ENCODE measurements at places on chromosomes 2 and 18.

DNA sequence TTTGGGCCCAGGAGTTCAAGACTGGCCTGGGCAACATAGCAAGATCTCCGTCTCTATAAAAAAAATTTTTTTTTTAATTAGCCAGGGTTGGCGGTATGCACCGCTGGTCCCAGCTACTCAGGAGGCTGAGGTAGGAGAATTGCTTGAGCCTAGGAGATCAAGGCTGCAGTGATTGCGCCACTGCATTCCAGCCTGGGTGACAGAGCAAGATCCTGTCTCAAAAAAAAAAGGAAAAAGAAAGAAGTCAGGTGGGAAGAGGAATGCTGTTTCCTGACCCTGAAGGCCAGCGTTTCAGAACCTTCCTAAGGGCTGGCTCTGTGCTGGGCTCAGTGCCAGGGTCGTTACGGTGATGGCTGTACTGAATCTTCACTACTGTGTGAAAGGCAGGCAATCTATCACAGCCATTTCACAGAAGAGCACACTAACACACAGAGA, 35.0 kb upstream of the AGAP1 start:
- no peaks in the 10 kb centered on the region for H3K27me3 ChIP-seq
- H3K4me3 ChIP-seq: no peak overlapping the region
- no peak for DNase-seq
- H3K27ac ChIP-seq: no peak overlapping the region
- H3K4me1 ChIP-seq: no peaks in the 10 kb centered on the region

GRCh38 chr2:96534701-96535181, 1.8 kb upstream of the ARID5A start:
- peak overlapping the region; percentile 40 for H3K4me3 ChIP-seq
- peak overlapping the region; percentile 94 for H3K27ac ChIP-seq
- no peaks in the 10 kb centered on the region for H3K27me3 ChIP-seq
- H3K36me3 ChIP-seq: no peaks in the 10 kb centered on the region
- peaks cover 57% of the 10 kb centered on the region for H3K4me1 ChIP-seq
- no peak for DNase-seq

DNA sequence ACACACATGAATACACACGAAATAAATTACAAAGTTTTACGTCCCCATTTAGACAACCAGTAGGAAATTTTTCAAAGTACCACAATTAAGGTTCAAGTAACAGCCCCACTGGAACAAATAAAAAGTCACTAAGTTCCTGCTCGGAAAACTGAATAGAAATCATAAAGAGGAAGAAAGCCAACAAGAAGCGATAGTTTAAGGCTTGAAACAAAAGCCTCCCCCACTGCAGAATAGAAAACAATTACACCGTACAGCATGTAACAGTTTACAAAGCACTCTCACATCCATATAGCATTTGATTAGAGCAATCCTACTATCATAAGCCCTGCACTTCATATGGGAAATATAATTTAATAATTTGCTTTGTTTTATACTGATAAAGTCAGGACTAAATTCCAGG, 15.5 kb downstream of the KLF7 start:
- no peaks in the 10 kb centered on the region for H3K36me3 ChIP-seq
- no peaks in the 10 kb centered on the region for H3K27me3 ChIP-seq
- H3K4me1 ChIP-seq: peaks cover 86% of the 10 kb centered on the region
- DNase-seq: no peak

DNA sequence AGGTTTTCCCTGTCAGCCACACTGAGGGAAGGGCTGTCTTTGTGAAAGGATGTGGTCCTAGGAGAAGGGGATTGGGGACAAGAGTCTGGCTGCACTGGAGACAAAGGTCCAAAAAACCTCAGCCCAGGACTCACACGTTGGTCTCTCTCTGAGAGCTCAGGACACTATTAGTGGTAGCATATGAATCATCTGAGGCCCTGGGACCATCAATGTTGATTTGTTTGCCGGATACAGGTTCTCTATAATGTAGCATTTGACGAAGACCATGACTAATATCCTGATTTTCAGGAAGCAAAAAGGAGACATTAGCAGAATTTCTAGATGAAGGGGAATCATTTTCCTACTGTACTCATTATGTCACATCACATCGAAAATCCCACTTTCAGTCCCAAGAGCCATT, 22.2 kb upstream of the DNAH6 start:
- H3K4me1 ChIP-seq: no peaks in the 10 kb centered on the region
- H3K36me3 ChIP-seq: no peaks in the 10 kb centered on the region
- no peak overlapping the region for H3K27ac ChIP-seq
- H3K4me3 ChIP-seq: no peak overlapping the region
- no peak for DNase-seq
- no peaks in the 10 kb centered on the region for H3K27me3 ChIP-seq

GRCh38 chr18:75067996-75068645, 140.8 kb downstream of the PTGR3 start:
- H3K27ac ChIP-seq: no peak overlapping the region
- H3K27me3 ChIP-seq: no peaks in the 10 kb centered on the region
- no peak for DNase-seq

GRCh38 chr2:83106853-83107252, 1352.2 kb downstream of the SUCLG1 start:
- no peak for DNase-seq
- H3K4me3 ChIP-seq: no peak overlapping the region
- no peaks in the 10 kb centered on the region for H3K36me3 ChIP-seq
- H3K27ac ChIP-seq: no peak overlapping the region

GRCh38 chr2:197306696-197307040, 3.9 kb downstream of the ANKRD44 start:
- H3K27me3 ChIP-seq: no peaks in the 10 kb centered on the region
- peak; percentile 40 for DNase-seq
- no peaks in the 10 kb centered on the region for H3K36me3 ChIP-seq
- peak overlapping the region; percentile 64 for H3K27ac ChIP-seq
- peak overlapping the region; percentile 32 for H3K4me3 ChIP-seq

GRCh38 chr2:201949181-201949926, 84.3 kb upstream of the FZD7 start:
- no peak for DNase-seq
- H3K4me3 ChIP-seq: no peak overlapping the region
- no peaks in the 10 kb centered on the region for H3K4me1 ChIP-seq
- no peaks in the 10 kb centered on the region for H3K36me3 ChIP-seq
- no peaks in the 10 kb centered on the region for H3K27me3 ChIP-seq
- H3K27ac ChIP-seq: no peak overlapping the region

DNA sequence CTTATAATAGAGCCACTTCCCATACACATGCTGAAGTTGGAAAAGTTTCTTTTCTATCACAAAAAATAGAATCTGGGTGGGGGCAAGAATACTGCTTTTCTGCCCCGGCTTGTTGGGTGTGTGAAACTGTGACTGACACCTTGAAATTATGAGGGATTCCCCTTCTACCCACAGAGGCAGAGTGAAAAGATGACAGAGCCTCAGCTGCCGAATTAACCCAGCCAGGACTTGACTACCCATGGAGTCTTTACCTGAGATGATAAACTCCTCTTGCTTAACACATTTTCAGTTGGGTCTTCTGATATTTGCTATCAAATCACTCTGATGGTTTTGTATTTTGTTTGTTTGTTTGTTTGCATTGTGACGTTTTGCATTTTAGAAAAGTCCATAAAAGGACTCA, 66.0 kb upstream of the PMAIP1 start:
- no peak overlapping the region for H3K4me3 ChIP-seq
- H3K27me3 ChIP-seq: no peaks in the 10 kb centered on the region
- no peak for DNase-seq
- no peaks in the 10 kb centered on the region for H3K4me1 ChIP-seq
- no peaks in the 10 kb centered on the region for H3K36me3 ChIP-seq

DNA sequence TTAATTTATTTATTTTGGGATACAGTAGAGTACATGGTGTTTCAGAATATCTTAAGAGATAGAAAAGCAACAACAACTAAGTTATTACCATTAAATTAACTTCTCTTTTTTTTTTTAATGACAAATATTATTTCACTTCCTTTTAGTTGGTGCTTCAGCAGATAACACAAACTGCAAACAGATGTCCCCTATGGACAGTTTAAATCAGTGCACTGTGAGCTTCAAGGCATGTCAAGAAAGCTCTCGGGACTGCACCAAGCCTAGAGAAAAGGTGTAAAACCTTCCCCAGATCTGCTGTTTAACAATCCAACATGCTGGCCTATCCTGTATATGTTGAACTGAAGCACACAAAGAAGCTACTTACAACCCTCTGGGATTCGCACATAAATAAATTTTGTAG, 122.7 kb downstream of the TCF4 start:
- no peaks in the 10 kb centered on the region for H3K36me3 ChIP-seq
- DNase-seq: no peak
- no peak overlapping the region for H3K27ac ChIP-seq

DNA sequence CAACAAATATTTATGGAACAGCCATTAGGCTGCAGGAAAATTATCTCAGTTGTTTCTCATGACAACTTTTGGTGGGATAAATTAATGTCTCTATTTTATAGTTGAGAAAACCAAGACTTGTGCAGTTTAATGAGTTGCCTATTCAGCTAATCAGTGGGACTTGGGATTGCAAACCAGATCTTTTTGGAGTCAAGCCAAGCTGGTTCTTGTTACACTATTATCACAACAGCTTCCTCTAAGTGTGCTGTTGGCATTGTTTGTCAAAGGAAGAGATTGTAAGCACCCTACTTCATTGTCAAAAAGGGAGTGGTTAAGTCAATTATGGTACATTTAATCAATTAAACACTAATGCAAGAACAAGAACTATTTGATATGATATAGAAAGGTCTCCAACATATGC, 119.2 kb downstream of the PAX3 start:
- no peaks in the 10 kb centered on the region for H3K27me3 ChIP-seq
- no peak overlapping the region for H3K27ac ChIP-seq
- DNase-seq: no peak
- H3K4me3 ChIP-seq: no peak overlapping the region

- no peaks in the 10 kb centered on the region for H3K27me3 ChIP-seq
- peaks cover 27% of the 10 kb centered on the region for H3K4me1 ChIP-seq
- no peak overlapping the region for H3K4me3 ChIP-seq
- no peaks in the 10 kb centered on the region for H3K36me3 ChIP-seq
Measured at GRCh38 chr2:11371092-11371937, 26.9 kb upstream of the ROCK2 start.

- DNase-seq: no peak
- peaks cover 74% of the 10 kb centered on the region for H3K4me1 ChIP-seq
- peaks cover 3% of the 10 kb centered on the region for H3K36me3 ChIP-seq
- no peaks in the 10 kb centered on the region for H3K27me3 ChIP-seq
- peak overlapping the region; percentile 88 for H3K27ac ChIP-seq
Measured at GRCh38 chr2:27071990-27072830, 756 bp upstream of the OST4 start.

GRCh38 chr2:37671009-37671815, at the start of gene CDC42EP3:
TSS of gene CDC42EP3 (minus strand) at chr2:37671642. CDS start at chr2:37646587, 25,055 bp downstream.
- peak within 1 kb of the TSS; percentile 97 for H3K4me3 ChIP-seq
- no peak for DNase-seq
- no peaks in the 10 kb centered on the region for H3K36me3 ChIP-seq
- H3K27me3 ChIP-seq: no peaks in the 10 kb centered on the region

- no peaks in the 10 kb centered on the region for H3K4me1 ChIP-seq
- H3K27ac ChIP-seq: no peak overlapping the region
- no peak for DNase-seq
- H3K4me3 ChIP-seq: no peak overlapping the region
- H3K36me3 ChIP-seq: no peaks in the 10 kb centered on the region
Measured at GRCh38 chr18:59159986-59160385, 20.3 kb downstream of the SEC11C start.

GRCh38 chr2:170525566-170525900, 189.6 kb upstream of the SP5 start:
- H3K4me1 ChIP-seq: peaks cover 14% of the 10 kb centered on the region
- peak; percentile 76 for DNase-seq
- H3K36me3 ChIP-seq: no peaks in the 10 kb centered on the region

GRCh38 chr2:25078170-25079049, 36.5 kb downstream of the EFR3B start:
- H3K36me3 ChIP-seq: no peaks in the 10 kb centered on the region
- DNase-seq: no peak
- H3K4me1 ChIP-seq: peaks cover 11% of the 10 kb centered on the region
- H3K27ac ChIP-seq: no peak overlapping the region

- H3K4me1 ChIP-seq: no peaks in the 10 kb centered on the region
- no peak for DNase-seq
- H3K27ac ChIP-seq: no peak overlapping the region
- no peaks in the 10 kb centered on the region for H3K27me3 ChIP-seq
- H3K4me3 ChIP-seq: no peak overlapping the region
Measured at GRCh38 chr2:241813644-241814392, 4.8 kb downstream of the NEU4 start.

GRCh38 chr2:8022908-8023640, 658.8 kb upstream of the ID2 start:
- H3K4me1 ChIP-seq: no peaks in the 10 kb centered on the region
- no peaks in the 10 kb centered on the region for H3K27me3 ChIP-seq
- no peak overlapping the region for H3K4me3 ChIP-seq
- DNase-seq: no peak
- H3K36me3 ChIP-seq: no peaks in the 10 kb centered on the region

GRCh38 chr2:168002021-168002553, 245.3 kb downstream of the STK39 start:
- no peaks in the 10 kb centered on the region for H3K36me3 ChIP-seq
- H3K27me3 ChIP-seq: no peaks in the 10 kb centered on the region
- no peaks in the 10 kb centered on the region for H3K4me1 ChIP-seq
- H3K27ac ChIP-seq: no peak overlapping the region

- H3K4me3 ChIP-seq: no peak overlapping the region
- no peaks in the 10 kb centered on the region for H3K27me3 ChIP-seq
- no peak overlapping the region for H3K27ac ChIP-seq
- H3K36me3 ChIP-seq: no peaks in the 10 kb centered on the region
- DNase-seq: no peak
Measured at GRCh38 chr2:213089438-213089837, 62.0 kb downstream of the IKZF2 start.

DNA sequence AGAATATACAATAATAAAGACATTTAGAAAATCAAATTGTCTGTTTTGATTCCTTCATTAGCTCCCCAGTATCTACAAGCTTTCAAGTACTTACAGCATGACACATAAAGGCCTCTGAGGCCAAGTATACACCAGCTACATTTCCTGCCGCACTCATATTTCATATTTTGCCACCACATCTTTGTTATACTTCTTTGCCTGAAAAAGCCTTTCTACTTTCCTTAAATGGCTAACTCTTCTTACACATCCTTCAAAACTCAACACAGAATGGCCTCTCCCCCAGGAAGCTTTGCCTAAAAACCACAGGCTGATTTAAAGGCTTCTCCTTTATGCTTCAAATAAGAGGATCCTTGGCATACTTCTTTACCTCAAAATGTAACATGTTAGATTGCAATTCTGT, 4.5 kb downstream of the STK17B start:
- H3K36me3 ChIP-seq: no peaks in the 10 kb centered on the region
- no peaks in the 10 kb centered on the region for H3K27me3 ChIP-seq
- H3K27ac ChIP-seq: peak overlapping the region; percentile 33
- DNase-seq: no peak

GRCh38 chr2:218904176-218904575, 23.5 kb downstream of the WNT10A start:
- no peak overlapping the region for H3K27ac ChIP-seq
- H3K27me3 ChIP-seq: peaks cover 7% of the 10 kb centered on the region
- no peak overlapping the region for H3K4me3 ChIP-seq
- DNase-seq: no peak
- no peaks in the 10 kb centered on the region for H3K4me1 ChIP-seq
- H3K36me3 ChIP-seq: no peaks in the 10 kb centered on the region

GRCh38 chr2:38470115-38470514, 93.0 kb upstream of the ATL2 start:
- DNase-seq: no peak
- no peak overlapping the region for H3K27ac ChIP-seq
- no peak overlapping the region for H3K4me3 ChIP-seq
- no peaks in the 10 kb centered on the region for H3K27me3 ChIP-seq
- peaks cover 51% of the 10 kb centered on the region for H3K4me1 ChIP-seq

- DNase-seq: no peak
- no peaks in the 10 kb centered on the region for H3K36me3 ChIP-seq
- H3K4me1 ChIP-seq: no peaks in the 10 kb centered on the region
- H3K4me3 ChIP-seq: no peak overlapping the region
- no peak overlapping the region for H3K27ac ChIP-seq
Measured at GRCh38 chr18:8834881-8835280, 129.5 kb downstream of the MTCL1 start.

Data from thoracic aorta (tissue), 2 donors.